ENCODE measurements at places on chromosomes 4 and X. TPM values are rescaled to one million over a fixed set of nuclear protein-coding genes. Genes with fewer than 3 reads are reported as not detected.

DNA sequence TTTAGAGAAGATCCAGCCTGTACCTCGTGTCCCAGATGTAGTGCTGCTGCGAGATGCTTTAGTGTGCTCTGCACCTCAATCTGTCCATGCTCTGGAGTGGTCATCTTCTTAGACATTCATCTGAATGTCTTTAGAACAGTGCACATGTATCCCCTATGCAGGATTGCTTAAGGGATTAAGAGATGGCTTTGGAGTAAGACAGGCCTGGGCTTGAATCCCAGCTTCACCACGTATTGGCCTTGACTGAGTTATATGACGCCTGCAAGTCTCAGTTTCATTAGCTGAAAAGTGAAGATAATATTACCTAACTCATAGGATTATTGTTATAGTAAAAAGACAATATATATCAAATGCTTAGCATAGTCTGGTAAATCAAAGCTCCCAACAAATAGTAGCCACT lies 98.3 kb downstream of the NFKB1 start:
- no peak for DNase-seq

DNA sequence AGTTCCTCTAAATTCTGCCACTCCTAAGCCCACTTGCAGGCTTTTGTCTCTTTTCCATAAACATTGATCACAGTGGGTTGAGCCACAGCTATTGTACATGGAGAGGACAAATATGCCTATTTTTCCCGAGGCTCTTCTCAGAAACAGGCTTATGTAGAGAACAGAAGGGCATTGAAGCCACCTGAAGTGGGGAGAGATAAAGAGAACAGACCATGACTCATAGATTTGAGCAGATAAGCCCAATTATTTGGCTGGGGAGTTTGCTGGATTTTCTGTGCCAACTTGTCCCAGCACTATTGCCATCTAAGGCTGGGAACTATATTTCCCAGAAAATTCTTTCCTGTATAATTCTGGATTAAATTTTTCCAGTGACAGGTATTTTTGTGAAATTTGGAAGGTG lies 446.1 kb upstream of the RPS6KA3 start:
- DNase-seq, result no peak

GRCh38 chr4:77012726-77013125 lies 63.1 kb downstream of the CCNI start:
- DNase-seq, result no peak

The KIF4A gene
- 77.6 TPM for total RNA-seq

The FGA gene
- not detected for total RNA-seq

The GYPE gene
- total RNA-seq, result not detected

The LIMCH1 gene
- total RNA-seq, result 9.8 TPM

Measured in neural progenitor cell (in vitro differentiated cells).